ENCODE measurements at places on chromosomes 3 and 15.

DNA sequence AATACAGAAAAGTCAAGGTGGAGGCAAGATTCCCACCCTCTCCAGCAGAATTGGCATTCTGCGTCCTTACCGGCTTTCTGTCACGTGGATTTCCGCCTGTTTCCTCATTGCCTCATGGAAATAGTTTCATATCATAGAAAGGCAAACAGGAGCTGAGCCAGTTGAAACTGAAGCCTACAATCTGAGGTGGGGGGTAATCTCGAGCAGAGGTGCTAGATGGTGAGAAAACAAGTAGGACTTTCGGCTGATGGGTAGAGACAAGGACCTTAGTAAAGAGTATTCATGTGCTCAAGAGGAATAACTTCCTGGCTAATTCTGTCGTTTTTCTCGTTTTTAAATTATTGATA lies 39.9 kb downstream of the LRCH3 start:
- no peak for DNase-seq

GRCh38 chr3:56413911-56414310 lies 54.4 kb downstream of the ERC2 start:
- DNase-seq, result no peak

DNA sequence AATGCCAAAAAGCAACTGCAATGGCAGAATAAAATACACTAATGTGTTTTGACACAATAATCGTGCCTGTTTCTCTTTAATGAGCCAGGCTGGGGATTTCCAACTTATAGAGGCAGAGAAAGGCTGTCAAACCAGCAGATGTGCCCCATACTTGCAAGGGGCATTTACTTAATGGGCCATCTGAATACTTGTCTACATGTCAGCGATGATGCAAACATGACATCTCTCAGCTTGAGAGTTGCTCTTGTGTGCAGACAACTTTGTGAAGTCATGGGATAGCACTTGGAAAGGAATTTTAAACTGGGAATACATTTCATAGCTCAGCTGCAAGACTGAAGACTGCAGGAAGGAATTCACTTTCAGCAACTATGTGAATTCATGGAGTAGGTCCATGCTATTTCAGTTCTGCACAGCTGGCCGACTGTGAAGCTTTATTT lies 127.4 kb upstream of the ADAMTS9 start:
- no peak for DNase-seq

GRCh38 chr3:101548527-101549105 lies 13.1 kb upstream of the TRMT10C start:
- DNase-seq, result no peak

DNA sequence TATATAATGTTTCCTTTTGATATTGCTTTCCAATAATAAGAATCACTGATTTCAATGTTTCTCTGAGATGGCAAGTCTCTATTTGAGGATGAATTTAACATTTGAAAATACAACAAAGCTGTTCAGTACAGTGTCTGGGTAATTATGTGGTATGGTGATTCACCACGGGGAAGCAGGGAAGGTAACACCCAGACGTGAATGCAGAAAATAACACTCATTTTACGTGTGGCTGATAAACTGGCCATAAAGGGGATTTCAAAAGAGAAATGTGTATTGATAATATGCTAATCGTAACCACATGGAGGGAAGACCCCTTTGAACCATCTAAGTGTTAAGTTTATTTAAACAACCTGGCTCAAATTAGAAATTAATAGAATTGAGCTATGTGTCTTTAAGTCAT lies 344.6 kb downstream of the GRM7 start:
- no peak for DNase-seq

DNA sequence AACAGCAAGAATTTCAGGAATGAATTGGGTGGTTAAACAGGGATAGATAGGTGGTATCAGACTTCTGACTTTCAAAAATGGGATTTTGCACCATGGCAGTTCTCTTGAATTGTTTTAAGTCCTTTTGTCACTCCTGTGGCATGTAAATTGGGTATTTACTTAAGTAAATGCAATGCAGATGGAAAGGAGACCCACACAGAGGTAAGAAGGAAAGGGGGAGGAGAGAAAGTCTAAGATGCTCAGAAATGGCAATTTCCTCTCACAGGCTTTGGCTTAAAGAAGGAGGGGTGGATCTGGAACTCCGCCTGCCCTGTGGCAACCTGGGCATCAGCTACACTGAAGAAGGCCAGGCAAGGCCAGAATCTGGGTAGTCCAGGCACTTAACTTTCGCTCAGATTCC lies 197.1 kb upstream of the UBE2E1 start:
- no peak for DNase-seq

DNA sequence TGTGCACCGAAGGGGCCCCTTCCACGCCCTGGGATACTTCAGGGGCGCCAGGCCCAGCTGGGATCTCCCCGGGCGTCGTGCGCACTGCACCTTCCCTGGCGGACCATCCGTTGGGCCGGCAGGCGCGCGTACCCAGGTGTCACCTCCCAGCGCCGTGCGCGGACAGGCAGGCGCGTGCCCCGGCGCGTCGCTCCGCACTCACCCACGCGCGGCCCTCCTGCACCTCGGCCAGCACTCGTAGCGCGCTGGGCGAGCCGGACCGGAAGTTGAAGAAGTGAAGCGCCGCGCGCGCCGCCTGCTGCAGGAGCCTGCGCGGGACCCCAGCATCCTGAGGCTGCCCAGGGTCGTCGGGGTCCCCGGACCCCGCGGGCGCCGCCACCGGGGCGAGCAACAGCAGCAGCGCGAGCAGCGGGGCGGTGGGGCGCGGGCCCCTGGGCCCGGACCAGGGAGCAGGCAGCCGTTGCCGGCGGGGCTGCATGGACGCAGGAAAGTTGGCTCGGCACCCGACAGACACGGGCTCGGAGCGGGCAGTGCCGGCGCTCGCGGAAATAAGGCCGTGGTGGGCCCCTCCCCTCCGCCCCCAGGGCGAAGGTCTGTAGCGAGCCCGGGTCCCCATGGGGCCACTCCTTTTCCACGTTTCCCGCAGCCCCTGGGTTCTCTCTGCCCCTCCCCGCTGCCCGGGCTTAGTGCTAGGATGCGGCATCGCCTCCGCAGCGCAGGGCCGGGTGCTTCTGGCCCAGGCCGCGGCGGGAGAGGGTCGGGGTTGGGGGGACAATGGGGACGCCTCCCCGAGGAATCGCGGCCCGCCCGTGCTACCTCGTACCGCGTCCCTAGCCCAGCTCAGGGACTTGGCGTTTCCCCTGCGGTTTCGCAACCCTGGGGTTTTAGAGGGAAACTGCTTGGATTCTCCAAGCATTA lies at the start of gene RARRES1:
TSS of gene RARRES1 (minus strand) at position 520 of the 918 bp plus-strand sequence. CDS start at position 478, 42 bp downstream.
- peak; percentile 86 for DNase-seq

- DNase-seq, result no peak
These were observed 42.9 kb downstream of the FGD5 start for GRCh38 chr3:14861446-14862302.

- DNase-seq, result no peak
These were observed 92.3 kb downstream of the ATP10A start for GRCh38 chr15:25770618-25771337.

DNA sequence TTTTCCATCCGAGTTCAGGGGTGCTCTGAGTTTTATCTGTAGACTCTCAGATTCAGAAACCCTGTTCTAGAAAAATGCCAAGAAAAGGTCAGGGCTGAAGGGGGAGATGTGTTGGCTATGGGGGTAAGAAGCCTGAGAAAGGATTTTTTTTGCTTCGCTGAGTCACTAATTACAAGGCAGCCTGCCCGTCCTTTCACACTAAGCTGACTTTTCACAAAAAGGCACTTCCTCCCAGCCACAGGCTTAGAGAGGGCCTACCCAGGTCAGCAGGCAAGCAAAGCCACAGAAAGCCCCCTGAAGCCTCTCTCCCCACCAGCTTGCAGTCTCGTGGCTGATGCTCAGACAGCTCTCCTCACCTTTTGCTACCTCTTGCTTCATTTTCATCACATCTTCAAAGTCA lies 192.6 kb upstream of the PRICKLE2 start:
- DNase-seq, result no peak

- DNase-seq, result no peak
These were observed 66.1 kb downstream of the WHAMM start for GRCh38 chr15:82875411-82876003.

DNA sequence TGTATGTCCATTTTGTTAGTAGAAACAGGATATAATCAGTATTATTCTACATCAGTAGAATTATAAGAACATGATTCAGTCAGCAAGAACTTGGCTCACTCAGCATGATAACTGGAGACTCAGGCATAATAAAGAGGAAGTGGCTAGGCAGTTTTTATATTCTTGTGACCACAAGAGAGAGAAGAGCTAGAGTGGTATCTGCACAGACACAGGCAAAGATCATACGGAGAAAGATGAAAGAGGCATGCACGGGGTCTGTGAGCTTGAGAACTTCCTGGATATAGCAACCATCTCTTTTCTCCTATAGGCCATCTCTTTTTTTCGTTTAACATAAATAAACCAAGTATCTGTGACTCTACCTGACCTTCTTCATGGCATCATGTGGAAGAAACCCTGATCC lies 46.8 kb downstream of the MYO5A start:
- no peak for DNase-seq

GRCh38 chr3:4069796-4070195 lies 233.4 kb upstream of the SETMAR start:
- no peak for DNase-seq

- no peak for DNase-seq
These were observed 33.5 kb upstream of the SPATA12 start for GRCh38 chr3:57026944-57027343.

GRCh38 chr3:13072600-13073325 lies 466 bp downstream of the IQSEC1 start:
- no peak for DNase-seq

GRCh38 chr3:169272532-169272931 lies 391.0 kb downstream of the MECOM start:
- no peak for DNase-seq

DNA sequence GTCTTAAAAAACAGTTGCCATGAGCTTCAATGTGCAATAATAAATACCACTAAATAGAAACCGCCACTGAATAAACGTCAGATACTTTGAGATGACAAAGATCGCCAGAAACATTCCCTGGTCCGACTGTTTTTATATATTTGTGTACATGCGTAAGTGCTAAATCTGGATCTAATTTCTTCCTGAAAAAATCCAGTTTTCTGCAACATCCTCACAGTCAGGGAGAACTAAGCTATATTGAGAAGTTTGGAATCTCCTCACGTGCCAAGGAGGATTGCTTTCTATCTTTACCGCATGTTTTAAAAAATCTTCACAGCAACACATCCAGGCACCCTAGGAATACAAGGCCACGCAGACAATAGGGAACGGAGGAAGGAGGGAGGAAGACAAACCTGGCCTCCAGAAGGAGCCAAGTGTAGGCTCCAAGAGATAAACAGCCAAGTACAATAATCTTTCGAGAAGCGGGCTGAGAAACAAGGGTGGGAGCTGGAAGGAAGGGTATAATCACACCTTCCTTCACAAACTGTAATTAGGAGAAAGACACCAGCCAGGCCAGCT lies 5.7 kb downstream of the VGLL4 start:
- no peak for DNase-seq

GRCh38 chr3:175338775-175339535 lies 479.8 kb downstream of the NAALADL2 start:
- DNase-seq, result no peak

DNA sequence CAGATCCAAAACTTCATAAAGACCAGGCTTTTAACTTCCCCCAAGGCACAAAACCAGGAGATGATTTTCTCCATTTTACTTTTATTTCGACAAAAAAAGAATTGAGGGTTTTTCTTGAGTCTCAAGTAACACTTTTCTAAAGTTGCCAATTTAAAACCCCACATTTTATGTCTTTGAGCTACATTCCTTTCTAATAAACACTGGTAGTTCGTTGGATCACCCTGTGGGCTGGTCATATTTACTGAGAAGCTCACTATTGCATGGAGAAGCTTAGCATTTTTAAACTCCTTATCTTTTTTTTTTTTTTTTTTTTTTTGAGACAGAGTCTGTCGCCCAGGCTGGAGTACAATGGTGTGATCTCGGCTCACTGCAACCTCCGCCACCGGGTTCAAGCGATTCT lies 255.1 kb upstream of the TPM1 start:
- DNase-seq, result no peak

DNA sequence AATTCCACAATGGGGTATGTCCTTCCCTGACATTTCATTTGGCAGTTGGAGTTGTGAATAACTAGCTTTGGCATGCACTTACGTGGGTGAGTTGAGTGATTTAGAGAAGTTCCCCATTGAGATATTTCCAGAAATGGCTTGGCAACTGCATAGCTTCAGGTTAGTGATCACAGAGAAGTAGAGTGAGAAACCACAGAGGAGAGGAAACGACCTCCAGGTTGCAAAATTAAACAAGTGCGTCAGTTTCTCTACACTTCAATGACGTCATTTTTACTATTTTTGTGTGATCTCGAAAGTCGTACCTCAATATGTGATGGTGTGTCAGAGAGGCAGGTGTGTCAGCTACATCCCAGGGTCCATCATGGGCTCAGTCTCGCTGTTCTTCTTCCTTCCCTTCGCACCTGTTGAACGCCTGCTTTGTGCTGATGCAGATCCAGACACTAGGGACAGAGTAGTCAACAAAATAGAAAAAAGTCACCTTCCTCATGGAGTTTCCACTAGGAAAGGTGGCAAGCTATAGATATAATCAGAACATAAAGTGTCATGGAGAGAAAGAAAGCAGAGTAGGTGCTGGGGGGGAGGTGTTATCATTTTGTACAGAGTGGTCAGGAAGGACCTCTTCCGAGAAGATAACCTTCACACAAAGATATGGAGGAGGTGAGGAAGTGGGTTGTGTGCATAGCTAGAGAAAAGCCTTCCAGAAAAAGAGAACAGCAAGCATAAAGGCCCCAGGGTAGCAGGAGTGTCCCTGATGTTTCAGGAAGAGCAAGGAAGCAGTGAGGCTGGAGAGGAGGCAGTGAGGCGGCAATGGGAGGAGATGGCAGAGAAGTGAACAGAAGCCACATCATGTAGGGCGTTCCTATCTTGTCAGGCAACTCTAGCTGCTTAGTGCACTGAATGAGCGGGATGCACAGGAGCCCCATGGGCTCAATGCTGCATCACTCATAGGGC lies 75.6 kb downstream of the MCTP2 start:
- no peak for DNase-seq

DNA sequence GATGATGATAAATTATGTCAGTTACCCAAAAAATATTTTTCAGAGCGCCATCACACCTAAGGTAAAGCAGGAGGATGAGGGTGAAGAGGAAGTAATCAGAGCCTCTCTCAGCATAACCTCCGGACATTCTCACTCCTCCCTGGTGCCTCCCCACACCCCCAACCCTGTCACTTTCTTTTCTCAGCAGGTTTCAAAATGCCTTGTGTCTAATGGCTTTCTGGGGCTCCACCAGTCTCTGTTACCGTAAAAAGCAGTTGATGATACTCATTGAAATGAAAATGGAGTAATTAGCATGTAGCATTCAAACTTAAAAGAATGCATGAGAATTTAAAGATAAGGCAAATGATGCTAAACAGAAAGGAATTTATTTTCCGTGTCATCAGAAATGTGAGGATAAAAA lies 180.0 kb downstream of the ERC2 start:
- DNase-seq, result no peak

All from left ventricle myocardium superior (tissue), 1 donor.